ENCODE measurements at places on chromosomes 4 and X. TPM values are rescaled to one million over a fixed set of nuclear protein-coding genes. Genes with fewer than 3 reads are reported as not detected.

Gene GALNTL6
- polyA plus RNA-seq: 0.84 TPM

- no peak for DNase-seq
These were observed 93.6 kb upstream of the DHX15 start for GRCh38 chr4:24677909-24678308.

DNA sequence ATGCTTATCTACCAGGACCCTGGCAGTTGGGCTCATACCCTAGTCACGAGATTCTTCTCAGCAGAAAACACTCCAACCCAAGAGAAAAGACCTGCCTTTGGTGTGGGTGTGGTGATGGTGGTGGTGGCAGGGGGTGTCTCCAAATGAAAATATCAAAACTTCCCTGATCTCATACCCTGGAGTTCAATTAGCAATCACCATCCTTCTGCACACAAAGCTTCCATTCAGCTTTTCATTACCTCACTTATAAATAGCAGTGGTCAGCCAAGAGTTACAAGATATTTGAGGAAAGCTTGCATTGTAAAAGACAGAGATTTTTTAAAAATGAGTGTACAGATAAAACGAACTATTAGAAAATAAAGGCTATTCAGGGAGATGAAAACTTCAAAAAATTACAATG lies 580.8 kb upstream of the MAGEB2 start:
- DNase-seq: no peak

GRCh38 chrX:115251458-115252233 lies 17.8 kb upstream of the LRCH2 start:
- DNase-seq: no peak

DNA sequence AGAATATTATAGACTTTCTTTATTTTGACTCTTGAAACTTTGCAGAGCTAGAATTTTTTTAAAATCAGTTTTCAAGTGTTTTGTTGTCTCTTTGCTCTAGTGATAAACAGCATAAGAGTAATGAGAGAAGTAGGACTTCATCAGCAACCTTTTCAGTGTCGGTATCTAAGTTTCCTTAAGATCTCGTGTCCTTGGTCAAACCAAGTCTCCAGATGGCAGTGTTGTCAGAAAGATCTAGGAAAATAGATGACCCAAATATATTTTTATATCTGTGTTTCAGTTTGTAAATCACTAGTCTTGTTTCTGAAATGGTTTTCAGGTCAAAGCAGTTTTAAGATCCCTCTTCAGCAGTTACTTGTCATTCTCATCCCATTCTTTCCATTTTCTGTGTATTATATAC lies 438.3 kb downstream of the RAPGEF2 start:
- no peak for DNase-seq

- no peak for DNase-seq
These were observed 90.6 kb upstream of the WWC2 start for GRCh38 chr4:183008492-183008891.

DNA sequence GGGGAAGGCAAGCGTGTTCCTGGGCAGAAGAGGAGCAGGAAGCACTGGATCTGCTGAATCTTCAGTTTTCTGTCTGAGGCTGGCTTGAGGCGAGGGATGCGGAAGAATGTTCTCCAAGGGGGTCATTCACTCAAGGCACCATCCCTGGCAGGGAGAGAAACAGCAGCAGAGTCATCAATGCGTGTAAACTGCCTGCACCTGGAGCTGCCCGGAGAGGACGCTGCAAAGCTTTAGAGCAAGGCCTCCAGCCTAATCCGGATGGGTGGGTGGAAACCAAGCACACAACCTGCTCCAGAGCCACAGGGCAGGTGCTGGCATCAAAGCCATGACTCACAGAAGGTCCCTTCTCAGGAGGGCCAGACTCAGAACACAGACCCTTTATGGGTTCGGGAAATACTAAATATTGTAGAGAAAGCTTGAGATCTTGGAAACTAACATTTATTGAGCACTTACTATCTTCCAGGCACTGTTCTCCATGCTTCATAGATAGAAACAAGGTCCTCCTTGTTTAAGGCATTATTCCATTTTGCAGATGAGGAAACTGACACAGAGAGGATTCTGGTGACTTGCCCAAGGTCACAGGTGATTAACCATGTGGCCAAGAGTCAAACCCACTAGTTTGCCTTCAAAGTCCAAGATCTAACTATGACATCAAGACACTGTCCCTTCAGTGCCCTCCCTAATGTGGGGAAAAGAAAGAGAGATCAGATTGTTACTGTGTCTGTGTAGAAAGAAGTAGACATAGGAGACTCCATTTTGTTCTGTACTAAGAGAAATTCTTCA lies 7.7 kb downstream of the PROM1 start:
- DNase-seq: no peak

DNA sequence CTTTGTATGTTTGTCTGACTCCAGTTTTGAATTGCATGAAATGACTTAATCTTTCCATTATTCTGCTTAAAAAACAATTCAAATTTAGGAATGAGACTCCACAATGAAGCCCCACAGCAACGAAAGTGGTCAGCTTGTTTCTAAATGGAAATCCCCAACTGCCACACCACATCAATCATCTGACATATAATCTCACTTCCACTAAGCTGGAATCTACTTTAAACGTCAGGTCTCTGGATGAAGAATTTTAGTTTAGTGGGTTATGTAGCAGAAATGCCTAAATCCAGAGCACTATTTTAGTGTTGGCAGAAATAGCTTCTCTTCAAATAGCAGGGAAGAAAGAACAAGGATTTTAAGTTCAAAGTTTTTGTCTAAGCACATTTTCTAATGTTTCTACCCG lies 1.7 kb upstream of the BMP2K start:
- DNase-seq: no peak

GRCh38 chr4:85933291-85933640 lies 426.6 kb downstream of the MAPK10 start:
- no peak for DNase-seq

Gene MOSPD2
- polyA plus RNA-seq: 29.5 TPM
